Ammon's horn (tissue), 1 donor: ENCODE measurements at places on chromosomes 6 and 20.
A peak's percentile ranks its signal among the peaks of the same experiment; 100 is the strongest.

- no peak for DNase-seq
Observed at GRCh38 chr20:31496761-31497295, 17.4 kb upstream of the HM13 start.

DNA sequence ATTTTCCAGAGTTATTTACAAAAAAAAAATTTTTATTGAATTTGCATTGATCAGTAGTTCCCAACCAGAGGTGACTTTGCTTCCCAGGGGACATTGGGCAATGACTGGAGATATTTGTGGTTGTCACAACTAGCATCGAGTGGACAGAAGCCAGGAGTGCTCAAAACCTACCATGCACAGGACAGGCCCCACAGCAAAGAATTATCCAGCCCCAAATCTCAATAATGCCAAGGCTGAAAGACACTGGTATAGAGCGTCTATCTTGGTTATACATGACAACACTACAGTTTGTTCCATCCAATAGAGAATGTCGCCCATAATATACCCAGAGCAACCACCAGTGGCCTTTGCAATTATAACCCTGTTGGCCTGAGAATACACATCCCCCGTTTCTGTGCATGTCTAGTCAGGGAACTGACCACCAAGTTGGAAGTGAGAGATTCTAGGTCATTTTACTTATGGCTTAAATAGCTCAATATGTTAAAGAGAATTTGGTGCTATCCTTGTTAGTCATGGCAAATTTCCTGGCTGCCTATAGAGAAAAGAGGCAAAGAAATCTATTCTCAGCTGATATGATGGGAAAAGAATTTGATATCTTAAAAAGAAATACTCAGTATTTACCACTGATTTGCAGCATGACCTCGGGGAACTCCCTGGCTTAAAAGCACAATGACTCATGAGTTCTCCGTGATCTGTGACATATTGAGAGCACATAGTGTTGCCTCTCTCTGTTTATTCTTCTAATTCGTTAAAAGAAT, 76.0 kb upstream of the ADTRP start:
- DNase-seq = no peak

GRCh38 chr6:125974214-125974866, 12.0 kb upstream of the TRMT11 start:
- peak; percentile 49 for DNase-seq

DNA sequence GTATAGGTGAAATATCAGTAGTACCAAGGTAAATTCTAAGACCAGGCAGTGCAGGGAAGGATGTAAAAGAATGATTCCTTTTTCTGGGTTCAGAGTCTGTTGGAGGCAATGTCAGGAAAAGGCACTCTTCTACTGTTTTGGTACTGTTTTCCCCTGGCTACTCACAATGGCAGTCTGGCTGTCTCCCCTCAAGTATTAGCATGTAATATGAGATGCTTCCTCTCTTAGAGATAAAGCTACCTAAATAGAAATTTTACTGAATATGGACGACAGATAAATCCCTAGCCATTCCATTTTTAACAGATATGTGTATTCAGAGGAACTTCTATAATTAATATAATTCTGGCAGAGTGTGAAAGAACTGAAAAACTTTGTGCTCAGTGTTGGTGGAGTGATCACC, 3.5 kb downstream of the RNF8 start:
- DNase-seq = no peak

GRCh38 chr6:163262080-163262479, 152.4 kb upstream of the QKI start:
- DNase-seq = no peak

DNA sequence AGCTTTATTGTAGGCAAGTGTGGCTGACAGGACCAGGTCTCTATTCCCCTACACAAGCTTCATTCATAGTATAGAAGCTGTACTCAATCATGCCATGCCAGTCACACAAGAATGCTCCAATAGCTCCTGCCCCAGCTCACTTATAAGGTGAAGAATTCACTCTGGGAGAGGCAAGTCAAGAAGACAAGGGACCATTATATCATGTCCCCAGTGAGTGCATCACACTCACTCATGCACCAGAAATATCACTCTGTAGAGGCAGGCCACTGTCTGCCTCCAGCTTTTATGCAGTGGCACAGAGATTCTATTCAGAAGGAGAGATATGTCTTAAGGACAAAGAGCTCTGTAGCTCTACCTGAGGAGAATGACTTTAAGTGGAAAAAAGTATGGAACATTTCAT, 263.2 kb downstream of the GJA1 start:
- no peak for DNase-seq

DNA sequence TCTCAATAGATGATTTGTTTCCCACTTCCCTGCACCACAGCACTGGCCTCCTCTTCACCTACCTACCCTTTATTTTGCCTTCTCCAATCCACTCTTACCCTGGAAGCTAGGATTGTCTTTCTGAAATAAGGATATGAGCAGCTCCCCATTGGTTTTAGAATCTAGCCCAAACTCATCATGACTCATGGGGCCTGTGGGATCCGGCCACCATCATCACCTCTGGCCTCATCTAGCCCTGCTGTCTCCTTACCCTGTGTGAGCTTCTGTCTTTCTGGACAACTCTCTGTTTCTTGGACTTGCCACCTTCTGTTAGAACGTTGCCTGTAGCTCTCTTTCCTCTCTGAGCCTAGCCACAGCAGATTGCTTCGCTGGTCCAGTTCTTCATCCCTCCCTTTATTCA, 277.1 kb downstream of the PAX1 start:
- no peak for DNase-seq

DNA sequence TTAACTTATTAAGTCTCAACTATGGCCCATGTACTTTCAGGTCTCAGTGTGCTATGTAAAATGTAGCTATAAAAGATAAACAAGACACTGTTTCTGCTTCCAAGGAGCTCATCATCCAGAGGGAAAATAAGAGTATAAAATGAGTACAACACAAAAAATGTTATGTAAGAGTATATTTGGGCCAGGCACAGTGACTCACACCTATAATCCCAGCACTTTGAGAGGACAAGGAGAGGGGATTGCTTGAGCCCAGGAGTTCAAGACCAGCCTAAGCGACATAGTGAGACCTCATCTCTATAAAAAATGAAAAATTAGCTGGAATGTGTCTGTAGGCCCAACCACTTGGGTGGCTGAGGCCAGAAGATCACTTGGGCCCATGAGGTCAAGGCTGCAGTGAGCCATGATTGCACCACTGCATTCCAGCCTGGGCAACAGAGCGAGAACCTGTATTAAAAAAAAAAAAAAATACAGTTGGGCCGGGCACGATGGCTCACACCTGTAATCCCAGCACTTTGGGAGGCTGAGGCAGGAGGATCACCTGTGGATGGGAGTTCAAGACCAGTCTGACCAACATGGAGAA, 124.0 kb downstream of the EDN1 start:
- no peak for DNase-seq

- DNase-seq = no peak
Observed at GRCh38 chr20:51132279-51132678, 109.4 kb upstream of the KCNG1 start.

GRCh38 chr6:110537208-110538123, 61.1 kb upstream of the SLC22A16 start:
- peak; percentile 41 for DNase-seq

GRCh38 chr6:80466981-80467380, 360.5 kb downstream of the BCKDHB start:
- no peak for DNase-seq

- no peak for DNase-seq
Observed at GRCh38 chr20:58233393-58233792, 4.9 kb upstream of the ANKRD60 start.
